Pons (tissue), 1 donor: ENCODE measurements at places on chromosomes 16 and 17.

- DNase-seq = no peak
These were observed 157.8 kb downstream of the AXIN2 start for GRCh38 chr17:65403626-65404025.

DNA sequence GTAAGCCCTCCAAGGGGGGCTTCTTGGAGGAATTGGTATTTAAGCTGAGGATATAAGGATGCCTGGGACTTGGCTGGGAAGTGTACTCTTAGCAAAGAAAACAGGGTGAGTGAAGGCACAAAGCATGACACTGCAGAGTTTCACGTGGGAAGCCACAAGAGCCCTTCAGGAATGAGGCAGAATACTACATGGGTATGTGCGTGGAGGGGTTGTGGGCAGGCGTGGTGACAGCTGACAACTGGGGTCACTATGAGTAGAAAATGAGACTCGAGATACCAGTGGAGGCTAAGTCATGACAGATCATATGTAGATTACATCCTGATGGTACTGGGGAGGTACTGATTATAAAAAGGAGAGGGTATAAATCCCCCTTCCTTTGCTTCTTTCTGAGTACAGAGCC is 78.1 kb upstream of the XYLT1 start:
- DNase-seq = no peak

DNA sequence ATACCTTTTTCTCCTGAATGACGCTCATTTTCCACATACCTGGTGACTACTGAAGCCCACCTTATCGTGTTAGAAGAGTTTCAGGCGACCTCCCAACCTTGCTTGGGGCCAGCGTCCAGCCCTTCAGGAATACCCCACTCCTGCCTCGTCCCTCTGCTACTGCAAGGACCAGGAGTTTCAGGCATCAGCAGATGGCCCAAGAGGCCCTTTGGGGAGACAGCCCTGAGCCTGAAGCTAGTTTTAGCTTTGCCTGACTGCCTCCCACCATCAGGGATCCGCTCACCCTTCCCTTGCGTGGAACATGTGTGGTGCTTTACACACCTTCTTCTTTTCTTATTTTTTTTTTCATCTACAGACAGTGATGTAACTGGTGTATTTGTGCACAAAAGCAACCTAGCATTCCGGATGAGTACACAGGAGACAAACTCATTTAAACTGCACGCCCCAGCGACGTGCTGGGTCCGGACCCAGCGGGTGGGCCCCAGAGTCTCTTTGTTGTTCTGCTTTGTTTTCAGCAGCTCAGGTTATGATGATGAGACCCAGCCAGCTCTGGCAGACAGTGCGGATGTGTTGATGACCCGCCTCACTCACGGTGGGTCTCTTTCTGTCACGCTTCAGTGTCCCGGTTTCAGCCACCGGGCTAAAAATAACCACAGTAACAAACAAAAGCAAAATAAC is 242.4 kb downstream of the C16orf95 start:
- DNase-seq = no peak

DNA sequence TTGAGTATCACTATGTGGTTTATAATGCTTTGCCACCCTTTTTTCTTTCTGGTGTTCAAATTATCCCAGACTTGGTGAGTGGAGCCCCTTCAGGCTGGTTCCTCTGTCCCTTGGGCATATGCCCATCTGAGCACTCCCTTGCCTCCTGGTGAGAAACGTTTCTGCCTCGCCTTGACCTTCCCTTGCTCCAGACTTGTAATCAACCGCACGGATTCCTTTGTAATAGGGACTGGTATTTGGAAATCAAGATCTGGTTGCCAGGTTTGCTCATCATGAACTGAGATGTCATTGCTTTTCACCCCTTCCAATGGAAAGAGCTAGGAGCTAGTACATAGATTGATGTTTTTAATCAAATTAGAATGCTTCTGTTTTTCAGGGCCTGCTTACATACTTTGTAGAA is 43.7 kb downstream of the SEC14L1 start:
- DNase-seq = no peak

- DNase-seq = no peak
These were observed 8.0 kb upstream of the MYL4 start for GRCh38 chr17:47201166-47201565.

DNA sequence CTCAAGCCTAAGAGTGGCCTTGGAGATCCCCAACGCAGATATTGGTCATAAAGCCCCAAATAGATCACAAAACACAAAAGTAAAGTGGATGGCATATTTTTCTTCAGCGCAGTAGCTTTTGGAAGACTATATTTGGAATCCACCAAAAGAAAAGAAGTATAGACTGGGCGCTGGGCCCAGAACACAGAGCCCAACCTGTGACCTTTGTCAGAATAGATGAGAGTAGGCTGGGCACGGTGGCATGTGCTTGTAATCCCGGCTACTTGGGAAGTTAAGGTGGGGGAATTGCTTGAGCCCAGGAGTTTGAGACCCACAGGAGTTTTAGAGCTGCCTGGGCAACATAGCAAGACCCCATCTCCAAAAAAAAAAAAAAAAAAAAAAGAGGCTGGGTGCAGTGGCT is 14.6 kb downstream of the SCIMP start:
- no peak for DNase-seq

GRCh38 chr16:88197481-88198456 is 185.0 kb upstream of the ZNF469 start:
- DNase-seq = no peak

- no peak for DNase-seq
These were observed 30.0 kb downstream of the FOXL1 start for GRCh38 chr16:86608301-86608747.

DNA sequence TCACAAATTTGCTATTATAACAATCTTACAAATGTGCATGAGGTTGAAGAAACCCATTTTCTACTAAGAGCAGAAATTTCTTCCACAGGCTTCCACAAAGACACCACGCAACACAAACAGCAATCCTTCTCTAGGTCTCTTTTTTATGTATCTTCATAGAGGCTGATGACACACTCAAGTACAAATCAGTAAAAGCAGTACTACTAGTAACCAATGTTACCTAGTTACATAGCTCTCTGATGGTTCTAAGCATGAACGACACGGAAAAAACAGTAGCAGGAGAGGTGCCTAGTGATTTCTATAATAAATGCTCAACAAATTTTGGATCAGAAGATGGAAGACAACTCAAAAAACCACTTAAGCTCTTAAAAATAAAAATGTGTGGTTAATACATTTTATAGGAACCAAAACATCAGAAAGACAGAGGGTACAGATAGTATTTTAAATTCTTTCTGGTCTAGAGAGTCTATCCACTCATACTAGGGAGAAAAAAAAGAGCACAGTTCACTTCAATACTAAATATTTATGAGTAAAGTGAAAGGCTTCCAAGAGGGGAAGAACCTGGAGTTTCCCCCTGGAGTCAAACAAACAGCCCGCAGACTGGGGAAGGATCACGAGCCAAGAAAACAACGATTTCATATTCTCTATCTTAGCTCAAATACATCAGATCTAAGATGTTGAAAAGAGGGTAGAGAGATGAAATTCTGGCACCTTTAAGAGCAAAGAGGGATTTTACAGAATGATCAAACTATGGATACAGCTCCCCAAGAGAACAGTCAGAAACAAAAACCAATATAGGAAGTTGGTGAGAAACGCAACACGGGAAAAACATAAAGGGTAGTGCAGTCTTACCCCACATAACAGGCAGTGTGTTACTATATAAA is 40.2 kb downstream of the SMG6 start:
- no peak for DNase-seq

GRCh38 chr17:5464717-5465507 is 3.9 kb downstream of the DHX33 start:
- DNase-seq = no peak

- peak; percentile 34 for DNase-seq
These were observed 577 bp downstream of the TTC19 start for GRCh38 chr17:15999974-16000827.

DNA sequence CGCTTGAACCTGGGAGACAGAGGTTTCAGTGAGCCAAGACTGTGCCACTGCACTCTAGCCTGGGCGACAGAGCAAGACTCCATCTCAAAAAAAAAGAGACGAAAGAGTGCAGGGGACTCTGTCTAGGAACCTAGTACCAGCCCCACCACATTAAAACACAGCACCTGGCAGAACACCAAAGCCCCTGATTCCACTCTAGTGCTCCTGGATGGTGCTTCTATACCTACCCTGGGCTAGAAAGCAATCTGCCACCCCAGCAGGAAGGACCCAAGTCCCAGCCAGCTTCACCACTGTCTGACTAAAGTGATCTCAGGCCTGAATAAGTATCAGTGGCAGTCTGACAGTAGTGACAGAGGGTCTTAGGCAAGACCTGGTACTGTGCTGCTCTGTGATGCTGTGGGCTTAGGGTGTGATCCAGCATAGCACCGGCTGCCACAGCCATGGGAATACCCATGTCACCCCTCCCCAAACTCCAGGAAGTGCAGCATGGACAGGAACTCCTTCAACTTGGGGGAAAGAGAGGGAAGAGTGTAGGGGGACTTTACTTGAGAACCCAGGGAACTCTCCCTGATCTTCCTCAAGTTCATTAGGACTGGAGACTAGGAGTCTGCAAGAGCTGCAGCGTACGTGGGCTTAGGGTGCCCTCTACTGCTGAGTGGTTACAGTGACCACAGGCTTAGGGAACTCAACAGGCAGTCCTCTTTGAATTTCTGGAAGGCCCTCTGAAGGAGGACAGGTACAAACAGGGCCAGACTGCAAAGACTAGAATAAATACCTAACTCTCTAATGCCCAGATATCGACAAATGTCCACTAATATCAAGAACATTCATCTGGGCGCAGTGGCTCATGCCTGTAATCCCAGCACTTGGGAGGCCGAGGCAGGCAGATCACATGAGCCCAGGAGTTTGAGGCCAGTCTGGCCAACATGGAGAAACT is 30.0 kb upstream of the RNF43 start:
- peak; percentile 66 for DNase-seq

DNA sequence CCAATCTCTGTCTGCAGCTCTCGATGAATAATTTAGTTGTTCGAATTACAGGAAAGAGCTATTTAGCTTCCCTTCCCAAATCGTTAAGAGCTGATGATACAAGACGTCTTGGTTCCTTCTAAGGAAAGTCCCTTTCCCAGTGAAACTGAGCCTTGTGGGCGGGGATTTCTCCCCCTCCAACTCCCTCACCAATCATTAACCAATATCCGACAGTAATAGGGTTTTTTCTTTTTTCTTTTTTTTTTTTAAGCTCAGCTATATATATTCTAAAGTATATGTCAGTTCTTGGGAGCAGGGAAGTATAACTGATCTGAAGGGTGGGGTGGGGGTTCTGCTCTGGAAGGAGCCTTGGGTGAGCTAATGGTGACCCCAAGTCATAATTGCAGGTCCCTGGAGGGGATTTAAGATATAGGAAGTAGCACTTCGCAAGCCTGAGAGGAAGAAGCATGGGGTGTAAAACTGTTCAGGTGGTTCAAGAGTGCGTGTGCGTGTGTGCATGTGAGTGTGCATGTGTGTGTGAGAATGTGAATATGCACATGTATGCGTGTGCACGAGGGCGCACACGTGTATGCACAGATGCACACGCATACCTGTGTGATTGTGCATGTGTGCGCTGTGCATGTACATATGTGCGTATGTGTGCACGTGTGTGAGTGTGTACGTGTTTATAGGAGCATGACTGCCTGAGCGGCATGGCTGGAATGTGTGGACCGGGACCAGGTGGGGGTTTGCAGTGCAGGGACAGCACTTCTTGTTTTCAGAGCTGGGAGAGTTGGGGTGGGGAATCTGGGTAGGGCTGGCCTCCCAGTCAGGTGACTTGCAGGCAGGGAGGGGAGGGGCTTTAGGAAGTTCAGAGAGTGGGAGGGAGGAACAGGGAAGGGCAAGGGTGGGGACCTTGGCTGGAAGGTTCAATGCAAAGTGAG is 42.7 kb downstream of the SOCS3 start:
- DNase-seq = no peak

DNA sequence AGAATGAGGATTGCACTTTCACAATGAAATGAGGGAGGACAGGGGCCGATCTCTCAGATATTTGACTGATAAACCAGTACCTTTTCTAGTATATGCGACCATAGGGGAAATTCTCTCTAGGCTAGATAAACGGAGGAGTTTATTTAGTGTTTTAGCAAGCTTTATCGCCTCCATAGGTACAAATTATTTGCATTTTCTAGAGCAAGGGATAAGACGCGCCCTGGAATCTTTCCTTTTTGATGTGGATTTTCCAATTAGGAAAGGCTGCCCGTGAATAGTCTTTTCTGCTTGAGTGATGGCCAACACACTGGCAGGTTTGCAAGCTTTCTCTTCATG is 351 bp upstream of the GDPD1 start:
- no peak for DNase-seq

DNA sequence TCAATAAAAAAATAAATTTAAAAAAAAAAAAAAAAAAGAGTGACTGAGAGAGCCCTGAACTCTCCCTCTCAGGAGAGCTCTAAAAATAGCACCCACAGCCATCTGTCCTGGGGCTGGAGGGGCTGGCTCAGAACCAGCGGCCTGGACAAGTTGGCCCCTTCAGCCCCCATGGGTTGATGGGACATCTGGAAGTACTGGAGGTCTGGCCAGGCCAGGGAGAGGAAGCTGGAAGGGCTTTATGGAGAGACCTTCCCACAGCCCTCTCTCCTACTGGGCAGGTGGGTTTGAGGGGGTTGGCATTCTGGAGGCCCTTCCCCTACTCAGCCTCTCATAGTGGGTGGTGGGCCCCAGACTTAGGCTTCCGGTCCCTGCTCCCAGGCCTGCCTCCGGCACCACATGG is 93.7 kb upstream of the TMEM97 start:
- no peak for DNase-seq

DNA sequence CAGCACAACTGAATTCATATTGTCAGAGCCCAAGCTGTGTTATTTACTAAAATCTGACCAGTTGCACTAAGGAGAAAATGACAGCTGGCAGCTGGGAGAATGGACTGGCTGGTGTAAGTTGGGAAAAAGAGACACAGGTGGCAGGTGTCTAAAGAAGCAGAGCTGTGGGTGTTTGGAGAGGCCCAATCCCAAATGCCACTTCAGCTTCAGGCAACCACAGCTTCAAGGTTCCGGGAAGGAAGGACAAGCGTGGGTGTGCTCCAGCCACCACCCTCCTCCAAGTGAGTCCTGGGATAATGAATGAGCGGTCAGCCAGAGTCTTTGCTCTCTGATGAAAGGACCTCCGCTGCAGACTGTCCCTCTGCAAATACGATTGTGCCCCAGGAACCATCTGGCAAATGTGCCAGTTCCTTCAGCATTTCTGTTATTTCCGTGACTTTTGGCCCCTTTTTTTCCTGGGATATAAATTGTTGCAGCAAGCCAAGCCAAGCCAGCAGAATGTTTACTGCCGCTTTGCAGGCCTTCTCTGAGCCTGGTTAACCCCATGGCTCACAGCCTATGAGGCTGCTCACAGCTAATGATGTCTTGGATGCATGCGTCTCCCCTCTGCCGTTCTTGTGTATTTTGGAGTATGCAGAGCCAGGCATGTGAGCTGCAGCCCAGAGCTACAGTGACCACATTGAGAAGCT is 9.5 kb upstream of the RHBDL3 start:
- no peak for DNase-seq

DNA sequence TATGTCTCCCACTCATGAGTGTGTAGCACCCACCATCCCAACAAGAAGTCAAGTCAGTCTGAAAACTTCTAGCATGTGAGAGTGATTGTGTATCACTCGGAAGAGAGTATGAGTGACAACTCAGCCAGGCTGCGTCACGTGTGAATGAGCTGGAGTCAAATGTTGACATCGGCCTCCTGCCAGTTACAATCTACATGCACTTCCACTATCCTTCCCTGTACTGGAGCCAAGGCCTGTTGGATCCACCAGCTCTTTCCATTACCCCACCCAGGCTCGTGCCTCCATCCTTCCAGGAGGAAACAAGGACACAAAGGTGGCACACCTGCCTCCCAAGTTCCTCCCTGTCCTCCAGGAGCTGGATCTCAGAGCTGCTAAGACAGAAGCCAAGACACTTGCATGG is 64.5 kb downstream of the ASIC2 start:
- no peak for DNase-seq

GRCh38 chr16:28042811-28043210 is 20.7 kb downstream of the GSG1L start:
- DNase-seq = peak; percentile 1
